OCI-M1 (cell line): ENCODE measurements at places on chromosomes 12 and 14.
A peak's percentile ranks its signal among the peaks of the same experiment; 100 is the strongest.

GRCh38 chr12:43008953-43009845 lies 419.7 kb upstream of the PRICKLE1 start:
- peak; percentile 64 for DNase-seq

DNA sequence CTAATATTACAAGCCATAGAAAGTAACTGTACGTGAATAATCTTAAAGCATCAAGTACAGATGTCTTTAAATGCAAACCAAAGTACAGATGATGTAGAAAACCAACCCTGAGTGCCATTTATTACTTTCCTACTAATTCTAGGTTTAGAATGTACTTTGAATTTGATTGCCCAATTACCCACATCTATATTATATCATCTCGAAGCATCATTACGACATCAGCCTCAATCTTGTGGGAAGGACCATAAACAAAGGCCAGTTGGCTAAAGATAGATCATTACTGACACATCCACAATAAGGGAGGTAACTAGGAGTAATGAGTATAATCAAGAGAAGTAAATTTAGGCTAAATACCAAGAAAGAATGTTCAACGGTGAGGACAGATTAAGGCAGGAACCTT lies 478.9 kb downstream of the BCAT1 start:
- DNase-seq = peak; percentile 20

DNA sequence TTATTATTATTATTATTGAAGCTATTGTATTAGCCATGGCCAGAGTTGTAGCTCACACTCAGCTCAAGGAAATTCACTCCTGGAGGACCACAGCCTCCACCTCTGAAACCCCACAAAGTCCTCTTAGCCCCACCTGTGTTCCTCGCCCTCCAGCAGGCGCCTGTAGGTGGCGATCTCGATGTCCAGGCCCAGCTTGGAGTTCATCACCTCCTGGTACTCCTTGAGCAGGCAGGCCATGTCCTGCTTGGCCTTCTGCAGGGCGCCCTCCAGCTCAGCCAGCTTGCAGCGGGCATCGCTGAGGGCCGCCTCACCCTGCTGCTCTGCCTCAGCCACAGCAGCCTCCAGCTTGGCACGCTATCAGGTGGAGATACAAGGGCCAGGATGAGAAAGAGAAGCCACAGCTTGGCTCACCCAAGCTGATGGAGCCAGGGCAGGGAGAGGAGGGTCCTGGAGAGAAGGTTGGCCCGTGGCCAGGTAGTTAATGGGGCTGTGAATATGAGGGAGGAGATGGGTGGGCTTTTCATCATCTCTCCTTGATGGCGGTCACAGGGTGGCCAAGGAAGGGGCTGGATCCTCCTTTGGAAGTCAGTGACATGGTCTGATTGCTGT lies 5.1 kb downstream of the KRT85 start:
- DNase-seq = no peak

GRCh38 chr12:129886541-129886940 lies 17.3 kb downstream of the TMEM132D start:
- no peak for DNase-seq

GRCh38 chr12:101698800-101699347 lies 1.4 kb downstream of the CHPT1 start:
- no peak for DNase-seq

DNA sequence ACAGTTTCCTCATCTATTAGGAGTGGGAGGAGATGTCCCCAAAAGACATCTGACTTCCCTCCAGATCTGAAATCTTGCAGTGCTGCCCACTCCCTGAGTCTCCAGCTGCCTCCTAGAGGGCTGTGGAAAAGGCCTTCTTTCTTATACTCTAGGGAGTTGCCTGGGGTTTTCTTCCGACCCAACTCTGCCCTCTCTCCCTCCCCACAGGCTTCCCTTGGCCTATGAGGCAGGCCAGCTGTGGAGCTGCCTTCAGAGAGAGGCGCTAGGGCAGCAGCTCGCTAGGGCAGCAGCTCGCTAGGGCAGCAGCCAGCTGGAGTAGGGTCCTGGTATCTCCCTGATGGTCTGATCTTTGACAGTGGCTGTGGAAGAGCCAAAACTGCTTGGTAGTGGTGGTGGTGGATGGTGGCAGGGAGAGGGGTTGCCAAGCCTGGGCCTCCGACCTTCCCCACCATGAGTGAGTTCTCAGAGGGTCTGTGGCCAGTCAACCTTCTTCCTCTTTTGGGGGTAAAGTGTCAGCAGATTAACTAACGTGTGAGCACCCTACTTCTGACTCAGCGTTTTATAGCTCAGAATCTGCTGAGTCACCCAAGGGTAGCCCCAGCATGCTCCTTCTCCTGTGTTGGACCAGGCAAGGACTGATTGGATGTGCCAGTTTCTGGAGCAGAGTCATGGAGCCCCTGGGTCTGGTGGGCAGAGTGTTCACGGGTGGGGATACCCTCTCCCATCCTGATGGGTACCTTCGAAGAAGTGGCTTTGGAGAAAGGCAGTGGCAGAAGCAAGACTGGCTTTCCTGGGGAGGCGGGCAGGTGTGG lies 2.3 kb downstream of the SLC48A1 start:
- peak; percentile 93 for DNase-seq

DNA sequence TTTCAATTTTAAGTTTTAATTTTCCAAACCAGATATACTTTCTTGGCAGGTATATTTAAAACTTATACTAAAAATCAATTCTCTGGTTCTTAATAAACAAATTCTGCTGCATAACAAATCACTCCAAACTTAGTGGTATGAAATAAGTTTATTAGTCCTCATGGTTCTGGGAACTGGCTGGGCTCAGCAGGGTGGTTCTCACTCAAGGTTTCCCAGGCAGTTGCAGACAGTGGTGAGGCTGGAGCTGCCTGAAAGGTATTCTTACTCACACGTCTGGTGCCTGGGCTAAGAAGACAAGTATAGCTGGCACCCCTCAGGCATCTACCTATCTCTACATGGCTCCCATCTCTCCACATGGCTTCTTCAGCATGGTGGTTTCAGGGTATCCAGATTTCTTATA lies 308.2 kb upstream of the CCDC196 start:
- DNase-seq = no peak

- no peak for DNase-seq
Measured at GRCh38 chr14:67623114-67623513, 3.4 kb downstream of the ARG2 start.

DNA sequence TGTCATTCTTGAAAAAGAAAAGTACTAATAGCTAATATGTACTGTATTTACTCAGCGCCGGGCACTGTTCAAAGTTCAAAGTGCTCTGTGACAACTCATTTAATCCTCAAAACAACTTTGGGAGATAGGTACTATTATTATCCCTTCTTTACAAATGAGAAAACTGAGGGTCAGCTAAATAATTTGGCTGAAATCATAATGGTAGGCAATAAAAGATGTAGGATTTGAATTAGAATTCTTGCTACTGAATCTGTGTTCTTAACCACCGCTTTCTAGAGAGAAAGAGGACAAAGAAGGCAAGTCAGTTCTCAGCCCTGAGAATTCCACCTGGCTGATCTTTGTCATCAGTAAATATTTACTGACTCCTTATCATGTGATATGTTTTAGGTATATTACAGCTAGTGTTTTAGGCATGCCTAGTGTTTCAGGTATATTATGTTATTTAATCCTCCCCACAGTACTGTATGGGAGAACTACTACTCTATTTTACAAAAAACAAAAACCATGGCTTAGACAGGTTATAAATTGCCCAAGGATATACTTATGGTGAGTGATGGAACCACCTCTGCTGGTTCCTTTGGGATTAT lies 205.7 kb upstream of the GZMB start:
- no peak for DNase-seq

- no peak for DNase-seq
Measured at GRCh38 chr12:113146999-113147398, 2.5 kb upstream of the CFAP73 start.

DNA sequence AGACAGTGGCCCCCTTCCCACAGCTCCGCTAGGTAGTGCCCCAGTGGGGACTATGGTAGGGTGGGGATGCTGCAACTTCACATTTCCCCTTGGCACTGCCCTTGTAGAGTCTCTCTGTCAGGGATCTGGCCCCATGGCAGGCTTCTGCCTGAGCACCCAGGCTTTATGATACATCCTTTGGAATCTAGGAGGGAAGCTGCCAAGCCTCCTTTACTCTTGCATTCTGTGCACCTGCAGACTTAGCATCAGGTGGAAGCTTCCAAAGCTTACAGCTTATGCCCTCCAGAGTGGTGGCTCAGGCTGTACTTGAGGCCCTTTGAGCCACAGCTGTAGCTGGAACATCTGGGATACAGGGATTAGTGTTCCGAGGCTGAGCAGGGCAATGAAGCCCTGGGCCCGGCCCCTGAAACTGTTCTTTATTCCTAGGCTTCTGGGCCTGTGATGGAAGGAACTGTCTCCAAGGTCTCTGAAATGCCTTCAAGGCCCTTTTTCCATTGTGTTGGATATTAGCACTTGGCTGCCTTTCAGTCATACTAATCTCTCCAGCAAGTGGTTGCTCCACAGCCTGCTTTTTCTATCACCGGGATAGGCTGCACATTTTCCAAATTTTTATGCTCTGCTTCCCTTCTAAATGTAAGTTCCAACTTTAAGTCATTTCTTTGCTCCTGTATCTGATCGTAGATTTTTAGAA lies 22.2 kb upstream of the OR6J1 start:
- DNase-seq = no peak

DNA sequence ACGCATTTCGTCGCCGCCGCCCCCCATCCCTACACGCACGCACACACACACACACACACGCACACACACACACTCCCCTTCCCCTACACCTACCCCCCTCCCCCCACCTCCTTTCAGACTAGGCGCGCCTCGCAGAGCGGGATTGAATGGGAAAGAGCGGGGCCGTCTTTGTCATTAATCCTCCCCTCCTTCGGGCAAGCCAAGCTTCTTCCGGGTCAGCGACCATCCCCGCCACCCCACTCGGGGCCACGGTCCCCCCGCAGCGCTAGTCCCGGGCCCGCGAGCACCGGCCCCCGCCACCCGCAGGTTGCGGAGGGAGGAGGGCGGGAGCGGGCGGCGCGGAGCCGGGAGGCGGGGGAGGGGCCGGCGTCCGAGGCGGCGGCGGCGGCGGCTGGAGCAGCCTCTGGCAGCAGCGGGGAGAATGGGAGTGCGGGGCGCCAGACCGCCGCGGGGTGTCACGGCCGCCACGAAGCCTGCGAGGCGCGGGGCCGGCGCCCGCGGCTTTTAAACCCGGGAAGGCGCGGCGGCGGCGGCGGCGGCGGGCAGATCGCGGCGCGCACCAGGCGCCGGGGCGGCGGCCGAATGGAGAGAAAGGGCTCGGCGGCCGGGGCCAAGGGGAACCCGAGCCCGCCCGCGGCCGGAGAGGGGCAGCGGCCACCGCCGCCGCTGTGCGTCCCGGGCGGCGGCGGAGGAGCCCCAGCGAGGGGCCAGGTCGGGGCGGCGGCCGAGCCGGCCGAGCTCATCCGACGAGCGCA lies at the start of gene TTC9:
TTC9 (plus strand) TSS at position 369 of the 755 bp plus-strand sequence; CDS start at position 583, 214 bp downstream.
- no peak for DNase-seq

- no peak for DNase-seq
Measured at GRCh38 chr12:131773582-131774221, 54.5 kb upstream of the MMP17 start.

DNA sequence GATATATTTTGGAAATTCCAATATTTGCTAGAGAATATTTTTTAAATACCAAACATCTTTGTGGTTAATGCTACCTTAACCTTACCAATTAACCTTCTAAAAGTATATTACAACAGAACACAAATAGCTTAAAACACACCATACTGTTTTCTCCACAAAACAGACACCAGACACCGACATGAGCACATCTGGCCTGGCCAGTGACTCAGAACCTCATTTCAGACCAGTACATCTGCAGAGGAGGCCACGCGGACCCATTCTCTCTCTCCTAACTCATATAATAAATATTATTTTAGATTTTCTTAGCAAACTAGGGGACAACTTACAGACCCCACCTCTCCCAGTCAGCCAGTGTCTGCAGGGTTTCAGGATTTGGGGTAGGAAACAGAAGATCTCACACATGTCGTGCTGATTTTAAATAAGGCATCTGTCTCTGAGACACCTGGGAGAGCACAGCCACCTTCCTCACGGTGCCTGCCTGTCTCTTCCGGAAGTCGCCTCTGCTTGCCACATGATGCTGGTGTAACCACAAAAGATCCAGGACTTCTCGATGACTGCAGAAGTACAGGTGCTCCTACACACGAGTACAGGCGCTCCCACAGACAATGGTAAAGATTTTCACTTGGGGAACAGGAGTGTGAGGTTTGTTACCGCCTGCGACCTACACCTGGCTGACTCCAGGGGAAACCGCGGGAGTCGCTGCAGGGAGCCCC lies 9.7 kb upstream of the ANKLE2 start:
- no peak for DNase-seq

- DNase-seq = peak; percentile 24
Measured at GRCh38 chr12:89593233-89593632, 67.4 kb upstream of the POC1B start.

DNA sequence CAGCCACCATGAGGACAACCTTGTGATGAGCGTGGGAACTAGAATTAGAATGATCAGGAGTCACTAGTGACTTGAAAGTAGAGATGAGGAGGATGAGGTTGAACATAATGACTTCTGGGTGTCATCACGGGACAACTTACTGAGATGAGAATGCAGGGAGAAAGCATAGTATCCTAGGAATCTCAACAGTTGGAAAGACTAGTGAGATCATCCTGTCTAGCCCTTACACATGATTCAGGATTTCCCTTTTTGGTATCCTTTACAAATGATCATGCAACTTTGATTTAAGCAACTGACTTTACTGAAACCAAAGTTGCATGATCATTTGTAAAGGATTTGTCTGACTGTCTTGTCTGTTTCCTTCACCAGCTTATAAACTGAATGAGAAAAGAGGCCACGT lies 51.8 kb upstream of the HIF1A start:
- DNase-seq = no peak

- no peak for DNase-seq
Measured at GRCh38 chr14:86613126-86613525, 1083.2 kb downstream of the FLRT2 start.

DNA sequence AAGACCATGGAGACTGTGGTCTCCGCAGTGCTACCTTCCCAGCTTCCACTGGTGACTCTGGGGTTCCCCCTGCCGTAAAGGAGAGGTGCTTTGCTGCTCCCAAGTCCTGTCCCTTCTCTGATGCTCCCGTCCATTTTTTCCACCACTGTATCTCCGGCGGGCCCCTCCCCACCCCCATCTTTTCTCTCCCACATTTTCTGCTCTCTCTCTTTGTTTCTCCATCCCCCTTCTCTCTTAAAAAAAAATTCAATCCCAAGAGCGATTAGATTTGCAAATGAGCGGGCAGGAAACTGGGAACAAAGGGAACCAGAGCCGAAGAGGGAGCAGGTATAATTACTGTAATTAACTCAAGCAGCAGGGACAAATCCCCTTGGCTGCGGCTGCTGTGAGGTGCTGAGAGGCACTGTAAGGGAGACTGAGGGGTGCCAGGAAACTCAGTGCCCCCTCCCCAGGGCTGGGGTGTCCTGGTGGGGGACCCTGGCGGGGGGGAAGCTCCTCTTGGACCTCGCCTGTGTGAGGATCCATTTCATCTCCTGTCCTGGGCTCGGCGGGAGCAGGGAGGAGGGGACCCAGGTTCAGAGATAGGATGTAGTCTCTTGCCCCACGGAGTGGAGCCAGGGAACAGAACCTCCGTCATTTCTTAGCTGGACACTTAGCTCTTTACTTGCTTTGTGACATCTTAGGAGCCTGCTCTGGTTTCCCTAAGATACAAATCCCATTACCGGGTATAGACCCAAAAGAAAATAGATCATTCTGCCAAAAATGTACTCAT lies 140.4 kb upstream of the NRXN3 start:
- no peak for DNase-seq

- no peak for DNase-seq
Measured at GRCh38 chr14:81273961-81274575, 53.3 kb upstream of the GTF2A1 start.
